NCI-H226 (cell line): ENCODE measurements at places on chromosomes 11 and 22.

DNA sequence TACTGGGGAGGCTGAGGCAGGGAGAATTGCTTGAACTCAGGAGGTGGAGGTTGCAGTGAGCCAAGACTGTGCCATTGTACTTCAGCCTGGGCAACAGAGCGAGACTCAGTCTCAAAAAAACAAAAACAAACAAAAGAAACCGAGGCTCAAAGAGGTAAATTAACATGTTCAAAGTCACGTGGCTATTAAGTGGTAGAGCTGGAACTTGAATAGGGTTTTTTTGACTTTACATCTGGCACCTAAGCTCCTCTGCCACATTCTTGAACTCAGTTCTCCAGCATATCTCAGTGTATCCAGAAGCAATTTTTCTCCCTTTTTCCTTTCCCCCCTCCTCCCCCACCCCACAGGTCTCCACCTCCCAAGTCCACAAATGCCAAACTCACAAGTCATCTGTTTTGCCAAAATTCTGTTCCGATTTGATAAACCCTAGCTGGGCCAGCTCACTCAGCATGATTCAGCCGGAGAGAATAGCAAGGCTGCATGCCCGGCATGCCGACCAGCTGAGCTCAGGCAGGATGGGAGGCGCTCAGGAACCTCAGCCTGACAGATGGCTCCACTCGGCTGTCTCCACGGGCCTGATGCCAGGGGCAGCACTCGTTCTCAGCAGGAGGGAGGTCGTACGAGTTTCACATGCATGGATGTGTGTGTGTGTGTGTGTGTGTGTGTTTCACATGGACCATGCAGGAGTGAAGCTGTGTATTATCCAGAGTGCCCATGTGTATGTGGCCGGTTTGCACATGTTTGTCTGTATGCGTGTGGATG, 63.2 kb upstream of the RRAS2 start:
- peak; percentile 100 for DNase-seq

- DNase-seq = no peak
These were observed 55.8 kb downstream of the UBASH3B start for GRCh38 chr11:122711362-122711761.

- DNase-seq = no peak
These were observed 1539.4 kb upstream of the TENM4 start for GRCh38 chr11:80980227-80980626.

DNA sequence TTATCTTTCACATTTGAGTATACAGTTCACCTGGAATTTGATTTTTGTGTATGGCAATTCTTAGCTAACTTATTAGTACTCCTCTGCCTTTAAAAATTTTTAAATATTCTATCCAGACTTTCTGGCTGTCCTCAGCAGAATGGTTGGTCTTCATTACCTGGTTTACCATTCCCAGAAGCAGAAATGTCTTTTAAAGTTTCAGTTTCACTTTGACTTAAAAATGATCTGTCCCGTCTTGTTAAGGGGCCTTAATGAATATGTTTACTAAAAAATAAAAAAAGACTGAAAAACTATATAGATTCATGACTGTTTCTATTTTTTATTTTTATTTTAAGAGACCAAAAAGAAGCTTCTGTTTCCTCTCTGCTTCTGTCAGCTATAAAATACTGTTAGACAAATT, 70.5 kb upstream of the TNRC6B start:
- no peak for DNase-seq

DNA sequence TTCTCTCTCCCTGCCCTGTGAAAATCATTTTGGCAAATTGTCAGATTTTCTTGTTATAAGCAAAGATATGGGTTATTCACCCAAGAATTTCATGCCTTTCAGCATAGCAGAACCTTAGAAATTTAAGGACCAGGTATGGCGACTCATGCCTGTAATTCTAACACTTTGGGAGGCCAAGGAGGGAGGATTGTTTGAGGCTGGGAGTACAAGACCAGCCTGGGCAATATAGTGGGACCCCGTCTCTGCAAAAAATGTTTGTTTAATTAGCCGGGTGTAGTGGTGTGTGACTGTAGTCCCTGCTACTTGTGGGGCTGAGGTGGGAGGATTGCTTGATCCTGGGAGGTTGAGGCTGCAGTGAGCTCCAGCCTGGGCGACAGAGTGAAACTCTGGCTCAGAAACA, 27.6 kb downstream of the APLP2 start:
- no peak for DNase-seq

DNA sequence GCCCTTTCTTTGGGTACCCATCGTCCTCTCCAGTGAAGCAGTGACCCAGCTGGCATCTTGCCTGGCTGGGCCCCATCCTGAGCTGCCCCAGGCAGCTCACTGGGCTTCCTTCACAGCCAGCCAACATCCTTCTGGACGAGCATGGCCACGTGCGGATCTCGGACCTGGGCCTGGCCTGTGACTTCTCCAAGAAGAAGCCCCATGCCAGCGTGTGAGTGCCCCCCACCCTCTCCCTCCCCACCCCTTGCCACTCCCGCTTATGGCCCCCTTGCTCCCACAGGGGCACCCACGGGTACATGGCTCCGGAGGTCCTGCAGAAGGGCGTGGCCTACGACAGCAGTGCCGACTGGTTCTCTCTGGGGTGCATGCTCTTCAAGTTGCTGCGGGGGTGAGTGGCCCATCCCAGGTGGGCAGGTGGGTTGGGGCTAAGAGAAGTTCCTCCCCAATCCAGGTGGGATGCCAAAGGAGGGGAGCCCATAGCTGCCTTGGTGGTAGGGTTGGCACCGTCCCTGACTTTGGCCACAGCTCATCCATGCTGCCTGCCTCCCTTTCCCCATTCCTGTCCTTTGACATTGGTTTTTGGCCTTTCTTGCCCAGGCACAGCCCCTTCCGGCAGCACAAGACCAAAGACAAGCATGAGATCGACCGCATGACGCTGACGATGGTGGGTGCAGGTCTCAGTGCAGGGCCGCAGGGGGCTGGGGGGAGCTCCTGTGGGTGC, 6.8 kb upstream of the ANKRD13D start:
- DNase-seq = no peak

DNA sequence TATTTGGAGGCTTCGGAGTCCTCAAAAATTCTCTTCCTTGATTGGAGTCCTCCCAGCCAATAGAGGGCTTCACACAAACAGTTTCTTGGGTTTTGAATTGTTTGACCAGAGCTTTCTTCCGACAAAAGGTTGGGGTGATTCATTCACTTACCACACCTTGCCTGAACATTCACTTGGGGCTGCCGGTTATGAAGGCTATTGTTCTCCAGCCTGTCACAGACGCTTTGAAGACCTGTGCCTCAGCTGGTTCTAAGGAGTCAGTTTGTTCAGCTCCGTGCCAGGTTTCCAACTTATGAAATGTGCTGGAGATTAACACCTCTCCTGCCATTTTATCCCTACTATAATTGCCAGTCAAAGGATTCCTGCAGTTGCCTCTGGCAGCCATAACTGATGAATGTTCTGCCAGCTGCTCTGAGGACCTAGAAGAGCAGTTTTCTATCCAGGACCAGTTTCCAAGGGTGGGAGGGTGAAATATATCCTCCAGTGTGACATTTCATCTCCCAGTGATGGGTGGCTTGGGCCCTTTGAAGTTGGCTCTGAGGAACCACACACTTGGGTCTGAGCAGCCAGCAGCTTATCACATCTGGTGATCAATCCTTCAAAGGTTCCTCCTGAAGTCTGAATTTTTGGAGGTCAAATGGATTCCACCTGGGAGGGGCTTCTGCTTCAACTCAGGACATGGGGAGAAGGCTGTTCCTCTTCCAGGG, 31.4 kb downstream of the LIMK2 start:
- DNase-seq = no peak
